ENCODE measurements at places on chromosomes 5 and 9.

DNA sequence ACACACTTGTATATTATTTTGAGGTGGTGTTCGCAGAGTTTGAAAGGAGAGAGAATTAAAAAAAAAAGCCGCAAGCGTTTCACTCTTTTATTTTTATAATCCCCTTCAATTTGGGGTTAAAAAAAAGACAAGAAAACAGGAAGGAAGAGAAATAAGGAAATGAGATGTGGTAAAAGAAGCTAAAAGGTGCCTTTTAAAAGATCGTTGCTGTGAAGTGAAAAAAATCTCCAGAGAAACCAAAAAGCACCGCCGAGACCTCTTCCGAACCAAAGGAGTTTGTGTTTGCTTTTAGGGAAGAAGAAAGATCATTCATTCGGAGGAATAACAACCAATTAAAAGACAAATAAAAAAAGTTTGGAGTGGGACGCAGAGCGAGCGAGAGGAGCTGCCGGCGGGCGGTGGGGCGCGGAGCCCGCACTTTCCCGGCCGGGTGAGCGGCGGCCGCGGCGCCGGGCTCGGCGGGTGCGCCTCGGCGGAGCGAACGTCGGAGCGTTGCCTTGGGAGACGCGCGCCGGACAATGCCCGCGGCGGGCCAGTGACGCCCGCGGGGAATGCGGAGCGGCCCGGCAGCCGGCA, 355 bp downstream of the TLE4 start:
- DNase-seq: no peak

DNA sequence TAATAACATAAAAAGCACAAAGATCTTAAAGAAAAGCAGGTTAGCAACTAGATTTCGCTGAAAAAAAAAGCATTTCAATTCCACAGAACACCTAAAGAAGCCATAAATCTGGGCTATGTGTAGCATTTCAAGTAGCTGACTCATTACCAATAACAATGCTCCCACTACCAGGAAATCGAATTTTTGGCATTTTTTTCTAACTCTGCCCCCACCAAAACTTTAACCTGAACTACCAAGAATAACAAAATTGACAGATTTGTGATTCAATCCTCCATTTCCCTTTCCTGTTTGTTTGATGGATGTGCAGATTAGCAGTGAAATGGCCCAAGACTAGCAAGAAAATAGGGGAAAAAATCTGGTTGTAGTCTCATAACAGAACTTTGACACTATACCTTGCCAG, 180.2 kb downstream of the RASEF start:
- DNase-seq: no peak

DNA sequence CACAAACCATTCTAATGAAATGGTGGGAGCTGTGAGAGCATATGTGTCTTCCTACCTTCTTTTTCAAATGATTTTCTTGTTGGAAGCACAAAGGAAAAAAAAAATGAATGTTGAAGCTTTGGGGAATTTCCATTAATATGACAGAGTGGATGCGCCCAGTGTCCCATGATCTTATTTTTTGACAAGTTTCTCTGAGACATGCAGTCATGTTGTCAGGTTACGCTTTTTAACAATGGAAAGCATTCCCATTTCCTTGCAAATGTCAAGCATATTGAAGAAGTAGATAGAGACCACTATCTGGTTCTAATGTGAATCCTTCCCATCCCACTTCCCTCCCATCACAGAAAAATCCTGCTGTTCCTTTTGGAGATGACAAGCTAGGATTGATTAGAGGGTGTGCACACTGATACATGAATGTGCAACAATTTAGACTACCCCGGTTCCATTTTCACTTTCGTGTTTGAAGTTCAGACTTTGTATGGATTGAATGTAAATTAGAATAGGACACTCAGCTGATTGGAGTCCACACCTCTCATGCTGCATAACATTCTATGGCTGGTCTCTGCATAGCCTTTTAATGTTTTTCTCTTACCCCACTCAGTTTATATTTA, 919.4 kb downstream of the TLE4 start:
- DNase-seq: no peak

- DNase-seq: no peak
Measured at GRCh38 chr5:157541447-157542118, 34.0 kb downstream of the ADAM19 start.

GRCh38 chr5:143918961-143919360, 107.0 kb downstream of the HMHB1 start:
- no peak for DNase-seq

- peak; percentile 21 for DNase-seq
Measured at GRCh38 chr9:6055216-6055615, 39.8 kb upstream of the RANBP6 start.

DNA sequence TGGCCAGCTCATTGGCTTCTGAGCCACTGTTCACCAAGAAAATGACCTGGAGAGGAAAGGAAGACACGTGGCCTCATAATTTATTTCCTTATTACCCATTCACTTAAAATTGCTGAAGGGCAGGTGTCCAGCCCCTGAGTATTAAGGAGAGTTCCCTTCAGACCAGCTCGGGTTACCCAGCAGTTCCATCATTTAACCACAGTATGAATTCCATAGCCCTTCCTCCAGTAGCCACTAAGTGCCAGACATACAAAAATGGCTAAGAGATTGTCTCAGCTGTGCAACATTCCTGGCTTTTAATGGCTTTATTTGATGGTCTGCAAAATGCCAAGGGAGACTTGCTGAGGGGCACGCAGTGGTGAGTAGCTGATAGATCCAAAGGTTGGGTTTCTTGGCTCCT, 12.5 kb downstream of the AGXT2 start:
- no peak for DNase-seq

DNA sequence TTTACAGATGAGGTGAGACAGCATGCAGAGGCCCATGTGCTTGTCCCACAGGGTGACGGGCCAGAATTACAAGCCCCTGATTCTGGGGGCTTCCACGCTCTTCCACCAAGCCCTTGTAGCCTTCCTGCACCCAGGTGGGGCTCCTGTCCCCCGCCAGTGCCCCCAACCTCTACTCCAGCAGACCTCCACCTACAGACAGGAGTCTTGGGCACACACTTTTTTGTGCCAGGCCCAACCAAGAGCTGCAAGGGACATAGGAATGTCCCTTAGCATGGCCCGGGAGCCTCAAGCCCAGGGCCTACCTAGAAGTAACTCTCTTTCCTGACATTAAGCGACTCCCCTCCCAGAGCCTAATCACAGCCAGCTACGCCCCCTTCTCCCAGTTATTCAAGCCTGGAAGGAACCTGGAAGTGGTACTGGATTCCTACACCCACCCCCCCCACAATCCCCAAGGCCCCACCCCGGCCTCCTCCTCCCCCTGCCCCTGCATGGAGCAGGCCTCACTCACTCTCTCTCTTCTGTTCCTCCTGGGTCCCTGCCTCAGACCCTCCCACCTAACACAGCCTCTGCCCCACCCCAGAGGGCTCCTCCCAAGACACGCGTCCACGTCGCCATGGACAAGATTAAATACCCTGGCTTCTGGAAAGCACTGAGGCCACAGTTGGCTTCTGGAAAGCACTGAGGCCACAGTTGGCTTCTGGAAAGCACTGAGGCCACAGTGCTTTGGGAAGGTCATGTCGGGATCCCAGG, 30.5 kb downstream of the ADAMTS2 start:
- DNase-seq: no peak

- no peak for DNase-seq
Measured at GRCh38 chr5:109956884-109957283, 267.2 kb downstream of the MAN2A1 start.

GRCh38 chr5:168308976-168309598, 17.6 kb downstream of the WWC1 start:
- no peak for DNase-seq

DNA sequence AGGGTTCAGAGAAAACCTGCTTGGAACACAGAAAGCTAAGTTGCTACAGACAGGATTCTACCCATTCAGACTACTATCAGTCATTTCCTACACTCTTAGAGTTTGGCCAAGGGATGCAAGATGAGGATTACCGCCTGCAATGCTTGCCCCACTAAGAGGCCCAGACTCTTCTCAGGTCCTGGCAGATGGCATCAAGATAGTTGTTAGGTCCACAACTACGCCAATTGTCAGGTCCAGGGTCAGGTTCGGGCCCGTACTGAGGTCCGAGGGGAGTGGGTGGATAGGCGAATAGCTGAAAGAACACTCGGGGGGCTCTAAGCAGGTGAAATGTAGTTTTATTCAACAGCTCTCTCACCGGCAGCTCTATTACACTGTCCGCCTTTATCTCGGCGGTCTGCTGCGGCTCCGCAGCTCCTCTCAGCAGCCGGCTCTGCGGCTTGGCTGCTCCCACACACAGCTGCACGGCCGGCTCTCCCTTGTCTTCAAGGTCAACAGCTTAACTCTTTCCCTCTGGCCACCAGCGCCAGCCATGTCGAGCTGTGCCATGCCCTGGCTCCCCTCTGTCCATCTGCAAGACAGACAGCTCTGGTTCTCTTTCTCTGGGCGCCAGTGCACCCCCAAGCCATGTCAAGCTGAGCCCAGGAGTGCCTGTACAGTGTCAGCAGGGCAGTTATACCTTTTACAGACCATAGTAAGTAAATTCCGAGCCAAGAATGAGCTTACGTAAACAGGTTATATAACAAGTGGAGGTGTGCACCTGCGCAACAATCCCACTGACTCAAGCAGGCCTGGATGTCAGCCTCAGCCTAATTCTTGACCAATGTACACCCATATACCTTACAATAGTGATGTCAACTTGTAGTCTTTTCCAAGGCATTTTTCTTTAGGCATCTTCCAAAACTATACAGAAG, 24.0 kb downstream of the ENC1 start:
- DNase-seq: no peak

DNA sequence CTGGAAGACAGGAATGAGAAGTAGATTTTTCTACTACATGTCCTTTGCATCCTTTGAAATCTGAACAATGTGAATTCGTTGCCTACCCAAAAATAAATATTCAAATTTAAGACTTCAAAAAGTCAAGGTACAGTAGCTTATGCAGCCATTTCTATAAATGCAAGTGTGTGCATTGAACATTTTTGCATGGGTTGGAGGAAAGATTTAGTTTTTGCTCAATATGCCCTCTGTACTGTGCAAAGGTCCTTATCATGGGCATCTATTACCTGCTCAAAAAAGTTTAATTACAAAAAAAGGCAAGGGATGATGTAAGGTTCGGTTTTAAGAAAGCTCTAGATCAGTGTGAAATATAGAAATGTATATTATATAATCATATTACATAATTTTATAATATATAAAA, 22.6 kb downstream of the AKNA start:
- no peak for DNase-seq

GRCh38 chr9:137027369-137028262, at the start of gene ABCA2:
Gene ABCA2, minus strand, starts transcription at chr9:137028237. Its CDS starts 97 bp downstream, at chr9:137028140.
- no peak for DNase-seq

- DNase-seq: no peak
Measured at GRCh38 chr9:134026581-134026980, 1.3 kb downstream of the BRD3OS start.

- DNase-seq: no peak
Measured at GRCh38 chr5:36363744-36364143, 62.0 kb upstream of the RANBP3L start.

DNA sequence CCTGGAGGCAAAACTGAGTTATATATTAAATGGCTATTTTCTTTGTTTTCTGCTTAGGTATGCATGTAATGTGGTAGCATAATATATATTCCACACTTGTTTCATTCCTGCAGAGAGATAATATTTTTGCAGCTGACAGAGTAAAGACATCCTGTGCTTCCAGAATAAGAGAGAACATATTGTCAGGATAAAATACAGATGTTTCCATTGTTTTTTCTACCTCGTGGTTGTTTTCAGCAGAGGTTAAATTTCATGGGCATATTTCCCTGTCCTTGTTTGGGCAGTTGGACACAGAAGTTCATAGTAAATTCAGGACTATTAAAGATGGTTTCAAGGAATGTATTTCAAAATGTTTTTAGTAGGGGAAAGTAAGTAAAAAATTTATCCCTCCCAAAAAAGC, 47.6 kb upstream of the MEGF10 start:
- no peak for DNase-seq

DNA sequence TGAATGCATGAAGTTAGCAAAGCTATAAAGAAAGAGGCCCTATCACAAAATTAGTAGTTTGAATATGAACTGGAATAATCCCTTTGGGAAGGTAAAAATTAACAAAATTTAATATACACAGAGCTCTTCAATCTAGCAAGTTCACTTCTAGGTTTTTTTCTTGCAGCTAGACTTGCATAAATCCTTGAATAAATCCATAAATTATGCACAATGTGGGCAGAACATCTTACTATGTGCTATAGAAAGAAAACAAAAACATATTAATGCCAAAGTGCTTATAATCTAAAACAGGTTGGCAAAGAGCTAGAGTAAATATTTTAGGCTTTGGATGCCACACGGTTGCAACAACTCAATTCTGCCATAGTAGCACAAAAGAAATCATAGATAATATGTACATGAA, 138.5 kb upstream of the FREM1 start:
- DNase-seq: no peak

- DNase-seq: no peak
Measured at GRCh38 chr5:53480416-53481158, at the start of gene FST. Gene FST, plus strand, starts transcription at chr5:53480629. Its CDS starts 163 bp downstream, at chr5:53480792.

DNA sequence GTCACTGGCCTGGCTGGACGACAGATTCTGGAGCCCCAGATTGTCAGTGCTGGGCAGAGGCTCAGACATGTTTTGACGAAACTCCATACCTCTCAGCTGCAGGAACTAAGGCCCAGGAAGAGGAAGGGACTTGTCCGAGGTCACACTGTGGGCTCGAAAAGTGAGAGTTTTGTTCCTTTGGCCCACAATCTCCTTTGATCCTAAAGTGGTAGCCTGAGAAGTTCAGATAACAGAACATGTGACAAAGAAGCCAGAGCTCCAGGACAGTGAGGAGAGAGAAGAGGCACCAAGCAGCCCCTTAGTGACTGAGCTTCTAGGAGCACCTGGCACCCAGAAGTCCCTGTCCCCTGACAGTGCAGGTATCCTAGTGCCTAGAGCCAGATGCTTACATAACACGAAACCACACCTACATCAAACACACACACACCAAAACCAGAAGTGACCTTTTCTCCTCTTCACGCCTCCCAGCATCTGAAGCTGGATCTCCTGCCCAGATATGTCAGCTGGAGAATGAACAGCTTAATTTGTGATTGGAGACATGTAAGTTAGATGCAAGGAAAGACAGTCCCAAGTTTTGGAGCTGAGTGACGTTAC, 88.9 kb downstream of the ADRB2 start:
- no peak for DNase-seq
